Osteocyte (in vitro differentiated cells): ENCODE measurements at places on chromosomes 4 and X. TPM values are rescaled to one million over a fixed set of nuclear protein-coding genes. Genes with fewer than 3 reads are reported as not detected.

PTTG2 gene
- total RNA-seq: not detected in 2 replicates

SPANXN3 gene
- total RNA-seq: not detected in 2 replicates

DNA sequence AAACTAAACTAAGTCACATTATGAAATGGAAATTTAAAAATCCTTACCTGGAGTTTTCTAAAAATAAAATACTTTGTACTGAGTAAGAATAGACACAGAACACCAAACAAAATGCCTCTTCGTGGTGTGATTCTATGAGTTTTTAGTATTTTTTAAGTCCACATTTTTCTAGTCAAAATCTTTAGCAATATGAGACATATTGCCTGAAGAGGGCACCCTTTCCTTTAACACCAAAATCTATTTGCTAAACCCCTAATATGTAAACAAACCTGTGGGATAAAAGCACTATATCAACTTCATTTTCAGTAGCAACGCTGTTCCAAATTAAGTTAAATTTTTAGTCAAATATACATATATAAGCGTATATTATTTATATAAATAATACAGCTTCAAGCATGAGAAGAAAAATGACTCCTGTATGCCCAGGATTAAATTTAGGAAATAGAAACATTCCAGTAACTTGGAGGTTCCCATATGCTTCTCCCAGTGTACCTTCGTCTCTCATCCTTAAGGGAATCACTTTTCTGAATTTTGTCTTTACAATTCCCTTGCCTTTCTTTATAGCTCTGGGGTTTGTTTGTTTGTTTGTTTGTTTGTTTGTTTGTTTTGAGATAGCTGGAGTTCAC is 23.0 kb upstream of the PGM2 start:
- no peaks in the 10 kb centered on the region for H3K4me1 ChIP-seq
- H3K4me3 ChIP-seq: no peak overlapping the region
- no peaks in the 10 kb centered on the region for H3K36me3 ChIP-seq
- H3K27ac ChIP-seq: no peak overlapping the region

SPIN2B gene
- 17.7 and 18.9 TPM in 2 replicates for total RNA-seq

- no peak overlapping the region for H3K4me3 ChIP-seq
- peak; percentile 32 for DNase-seq
- no peak overlapping the region for H3K27ac ChIP-seq
- H3K4me1 ChIP-seq: no peaks in the 10 kb centered on the region
- no peaks in the 10 kb centered on the region for H3K27me3 ChIP-seq
These were observed 184.6 kb downstream of the OR13H1 start for GRCh38 chrX:131728295-131729145.

USP26 gene
- not detected in 2 replicates for total RNA-seq

DNA sequence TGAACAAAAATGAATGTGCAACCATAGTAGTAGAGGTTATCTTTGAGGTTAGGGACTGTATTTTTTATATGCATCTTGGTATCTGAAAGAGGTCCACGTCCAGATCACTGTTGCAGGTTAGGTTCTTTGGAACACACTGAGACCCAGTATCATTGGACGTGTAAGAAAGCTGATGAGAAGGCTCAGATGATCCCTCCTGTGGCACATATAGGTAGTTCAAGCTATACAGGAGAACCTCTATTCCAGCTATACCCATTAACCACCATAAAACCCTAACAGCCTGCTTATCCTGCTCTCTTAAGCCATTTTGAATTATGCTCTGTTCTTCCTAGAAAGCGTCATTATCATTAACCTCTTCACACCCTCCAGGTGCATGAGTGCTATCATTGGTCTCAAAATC is 930.7 kb upstream of the HS3ST1 start:
- H3K36me3 ChIP-seq: no peaks in the 10 kb centered on the region
- no peaks in the 10 kb centered on the region for H3K27me3 ChIP-seq
- no peak for DNase-seq
- H3K4me3 ChIP-seq: no peak overlapping the region
- no peaks in the 10 kb centered on the region for H3K4me1 ChIP-seq

SPANXB1 gene
- total RNA-seq: not detected in 2 replicates

DNA sequence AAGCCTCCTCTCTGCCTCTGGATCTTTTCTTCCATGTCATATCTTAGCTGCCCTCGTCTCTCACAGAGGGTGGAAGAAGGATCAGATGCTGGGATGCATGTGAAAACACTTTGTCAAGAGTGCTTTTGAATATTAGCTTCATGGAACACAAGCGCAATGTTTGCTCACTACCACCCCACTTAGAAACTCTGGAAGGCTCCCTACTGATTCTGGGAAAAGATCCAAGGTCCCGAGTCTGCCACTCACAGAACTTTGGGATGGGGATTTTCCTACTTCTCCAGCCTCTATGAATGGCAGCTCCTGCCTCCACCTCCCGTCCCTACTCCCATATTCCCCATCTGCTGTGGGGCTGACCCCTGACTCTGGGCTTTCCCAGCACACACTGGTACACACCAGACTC is 40.2 kb upstream of the CRMP1 start:
- no peaks in the 10 kb centered on the region for H3K36me3 ChIP-seq
- no peak for DNase-seq
- peaks cover 70% of the 10 kb centered on the region for H3K27me3 ChIP-seq
- peaks cover 6% of the 10 kb centered on the region for H3K4me1 ChIP-seq

EGFL6 gene
- not detected in 2 replicates for total RNA-seq

CHST7 gene
- 14.8 and 16.7 TPM in 2 replicates for total RNA-seq

PRRG1 gene
- 8.8 and 9.8 TPM in 2 replicates for total RNA-seq

HSPA4L gene
- total RNA-seq: 1.7 and 2.5 TPM in 2 replicates

GSX2 gene
- 0.35 and 0.47 TPM in 2 replicates for total RNA-seq

DNA sequence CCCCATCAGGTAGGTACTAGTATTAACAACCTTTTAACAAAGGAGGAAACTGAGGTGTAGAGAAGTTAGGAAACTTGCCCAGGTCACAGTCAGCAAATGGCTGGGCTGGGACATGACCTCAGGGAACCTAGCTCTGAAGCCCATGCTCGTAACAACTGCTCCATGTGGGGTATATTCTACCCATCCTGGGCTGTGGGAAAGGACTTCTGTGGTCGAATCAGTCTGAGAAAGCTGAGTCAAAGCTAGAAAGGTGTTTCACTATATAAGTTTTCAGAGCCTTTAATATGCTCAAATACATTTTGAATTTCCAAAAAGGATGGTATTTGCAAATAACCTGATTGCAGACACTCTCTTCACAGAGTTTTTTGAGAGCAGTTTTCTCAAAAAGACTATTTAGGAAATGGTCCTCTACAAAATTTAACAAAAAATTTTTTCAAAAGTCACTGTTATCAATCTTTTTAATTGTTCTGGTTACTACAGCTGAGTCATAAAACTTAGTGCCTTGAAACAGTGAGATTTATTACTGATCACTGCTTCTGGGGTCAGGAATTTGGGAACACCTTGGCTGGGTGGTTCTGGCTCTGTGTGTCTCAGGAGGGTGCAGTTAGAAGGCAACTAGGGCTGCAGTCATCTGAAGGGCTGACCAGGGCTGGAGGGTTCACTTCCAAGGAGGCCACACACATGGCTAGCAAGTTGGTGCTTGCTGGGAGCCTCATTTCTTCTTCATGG is 53.6 kb downstream of the NSG1 start:
- H3K4me1 ChIP-seq: peaks cover 8% of the 10 kb centered on the region
- no peak overlapping the region for H3K4me3 ChIP-seq

DNA sequence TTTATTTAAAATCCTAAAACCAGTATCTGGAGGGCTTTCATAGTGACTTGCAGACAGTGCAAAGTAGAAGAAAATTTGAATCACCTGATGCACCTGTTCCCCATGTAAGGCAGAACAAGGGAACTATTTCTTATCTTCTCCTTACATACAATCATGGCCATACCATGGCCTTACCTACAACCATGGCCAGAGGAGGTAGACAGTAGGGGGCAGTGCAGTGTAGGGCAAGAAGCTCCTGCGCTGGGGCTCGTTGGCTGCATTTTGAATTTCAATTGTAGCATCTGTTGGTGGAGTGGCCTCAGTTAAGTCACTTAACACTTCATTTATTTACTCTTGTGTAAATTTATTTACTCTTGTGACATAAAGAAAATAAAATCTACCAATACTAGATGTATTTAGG is 33.0 kb downstream of the GALNTL6 start:
- DNase-seq: no peak
- no peak overlapping the region for H3K4me3 ChIP-seq
- H3K27ac ChIP-seq: no peak overlapping the region

- no peak for DNase-seq
- H3K4me3 ChIP-seq: no peak overlapping the region
- H3K4me1 ChIP-seq: no peaks in the 10 kb centered on the region
- no peaks in the 10 kb centered on the region for H3K36me3 ChIP-seq
These were observed 65.0 kb downstream of the CPZ start for GRCh38 chr4:8657381-8658088.

SEPTIN6 gene
- 53.8 and 56.2 TPM in 2 replicates for total RNA-seq

GRCh38 chr4:66628146-66628545 is 917.2 kb downstream of the CENPC start:
- H3K4me3 ChIP-seq: no peak overlapping the region
- H3K4me1 ChIP-seq: peaks cover 18% of the 10 kb centered on the region
- H3K27me3 ChIP-seq: no peaks in the 10 kb centered on the region
- H3K27ac ChIP-seq: no peak overlapping the region

DNA sequence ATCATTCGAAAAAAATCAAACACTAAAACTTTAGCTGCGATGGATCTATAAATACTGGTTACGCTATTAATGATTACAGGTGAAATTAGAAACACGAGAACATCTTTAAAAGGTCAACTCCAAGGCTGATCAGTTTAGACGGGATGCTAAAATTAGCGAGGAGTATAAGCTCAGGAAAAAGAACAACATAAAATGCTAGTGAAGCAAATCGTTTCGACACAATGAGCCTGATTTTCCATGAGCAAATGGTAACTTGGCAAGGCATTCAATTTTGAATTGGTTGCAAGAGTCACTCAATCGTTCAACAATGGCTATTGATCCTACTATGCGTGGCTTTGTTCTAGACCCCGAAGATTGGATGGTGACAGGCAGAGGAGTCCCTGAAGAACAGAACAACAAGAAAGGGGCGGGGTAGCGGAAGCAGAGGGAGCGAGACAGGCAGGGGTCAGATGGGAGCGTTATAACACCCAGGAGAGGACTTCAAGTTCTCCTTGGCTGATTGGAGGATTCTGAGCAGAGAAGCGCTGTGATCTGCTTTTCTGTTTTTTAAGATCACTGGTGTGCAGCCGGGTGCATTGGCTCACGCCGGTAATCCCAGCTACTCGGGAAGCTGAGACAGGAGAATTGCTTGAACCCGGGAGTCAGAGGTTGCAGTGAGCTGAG is 146.5 kb downstream of the RBM47 start:
- no peak overlapping the region for H3K4me3 ChIP-seq
- no peaks in the 10 kb centered on the region for H3K4me1 ChIP-seq
- H3K27ac ChIP-seq: no peak overlapping the region
- DNase-seq: no peak

CSAG3 gene
- not detected in 2 replicates for total RNA-seq

NOX1 gene
- total RNA-seq: not detected in 2 replicates
